ENCODE measurements at places on chromosomes 6 and 20.

DNA sequence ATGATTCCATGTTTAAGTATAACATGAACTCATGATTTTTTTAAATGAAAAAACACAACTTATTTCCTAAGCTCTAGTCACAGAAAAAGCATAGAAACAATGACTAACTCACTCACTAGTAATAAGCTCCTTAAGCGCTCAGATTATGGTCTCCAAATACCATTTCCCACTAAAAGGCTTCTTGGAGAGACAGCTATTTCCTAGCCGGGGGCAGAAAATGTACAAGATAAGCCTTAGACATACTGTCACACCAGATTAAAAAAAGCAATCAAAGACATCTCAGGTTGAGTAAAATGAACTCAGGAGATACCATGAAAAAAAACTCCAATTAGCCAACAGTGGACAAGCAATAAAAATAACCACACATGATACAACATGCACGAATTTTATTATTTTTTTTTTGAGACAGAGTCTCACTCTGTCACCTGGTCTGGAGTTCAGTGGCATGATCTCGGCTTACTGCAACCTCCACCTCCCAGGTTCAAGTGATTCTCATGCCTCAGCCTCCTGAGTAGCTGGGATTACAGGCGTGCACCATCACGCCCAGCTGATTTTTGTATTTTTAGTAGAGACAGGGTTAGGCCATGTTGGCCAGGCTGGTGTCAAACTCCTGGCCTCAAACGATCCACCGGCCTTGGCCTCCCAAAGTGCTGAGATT lies 14.9 kb downstream of the SRPK1 start:
- DNase-seq, result no peak

- DNase-seq, result no peak
Measured at GRCh38 chr6:37690964-37691735, 6.5 kb downstream of the MDGA1 start.

DNA sequence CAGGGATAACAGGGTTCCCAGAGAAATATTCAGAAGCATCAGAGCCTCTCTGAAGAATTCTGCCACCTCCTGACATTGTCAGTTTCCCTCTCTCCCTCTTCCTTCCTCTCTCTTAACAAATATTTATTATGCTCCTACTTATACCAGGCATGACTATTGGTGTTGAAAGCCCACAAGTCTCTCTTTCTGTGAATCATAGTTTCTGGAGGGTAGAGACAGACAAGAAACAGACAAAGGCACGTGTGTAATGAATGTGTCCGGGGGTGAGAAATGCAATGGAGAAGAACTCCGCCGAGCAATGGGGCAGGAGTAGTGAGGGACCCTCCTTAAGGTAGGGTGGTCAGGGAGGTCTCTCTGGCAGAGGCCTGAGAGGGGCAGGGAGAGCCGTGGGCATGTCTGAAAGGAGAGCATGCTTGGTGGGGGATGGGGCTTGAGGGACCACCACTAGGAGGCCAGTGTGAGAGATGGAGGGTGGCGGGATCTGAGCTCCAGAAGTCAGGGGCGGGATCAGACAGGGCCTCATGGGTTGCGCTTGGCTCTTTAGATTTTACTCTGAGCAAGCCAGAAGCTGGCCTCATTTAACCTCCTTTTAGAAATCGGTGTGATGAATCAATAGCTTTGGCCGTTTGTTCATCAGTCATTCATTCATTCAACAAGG lies 57.3 kb downstream of the EYA2 start:
- no peak for DNase-seq

- DNase-seq, result no peak
Measured at GRCh38 chr20:10591946-10592521, 81.8 kb downstream of the JAG1 start.

DNA sequence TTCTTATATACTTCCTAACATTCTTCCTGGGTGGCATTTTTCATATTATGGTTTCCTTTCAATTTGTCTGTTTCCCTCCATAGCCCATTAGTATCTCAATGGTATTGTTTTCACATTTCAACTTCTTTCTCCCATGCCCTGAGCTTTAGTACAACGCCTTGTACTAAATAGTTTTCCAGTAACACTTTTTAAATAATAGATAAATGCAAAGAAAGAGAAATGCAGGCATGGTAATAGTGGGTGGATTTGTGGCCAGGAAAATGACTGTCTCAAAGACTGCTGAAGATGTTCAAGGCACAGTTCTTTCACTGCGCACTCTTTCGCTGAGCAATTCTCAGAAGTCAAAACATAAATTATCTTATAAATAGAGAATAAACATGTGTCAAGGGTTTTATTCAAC lies 145.1 kb downstream of the LCA5 start:
- DNase-seq, result no peak

GRCh38 chr20:62337558-62338293 lies 29.4 kb downstream of the LAMA5 start:
- DNase-seq, result no peak

- DNase-seq, result no peak
Measured at GRCh38 chr6:126773112-126773805, 345.2 kb upstream of the RSPO3 start.

DNA sequence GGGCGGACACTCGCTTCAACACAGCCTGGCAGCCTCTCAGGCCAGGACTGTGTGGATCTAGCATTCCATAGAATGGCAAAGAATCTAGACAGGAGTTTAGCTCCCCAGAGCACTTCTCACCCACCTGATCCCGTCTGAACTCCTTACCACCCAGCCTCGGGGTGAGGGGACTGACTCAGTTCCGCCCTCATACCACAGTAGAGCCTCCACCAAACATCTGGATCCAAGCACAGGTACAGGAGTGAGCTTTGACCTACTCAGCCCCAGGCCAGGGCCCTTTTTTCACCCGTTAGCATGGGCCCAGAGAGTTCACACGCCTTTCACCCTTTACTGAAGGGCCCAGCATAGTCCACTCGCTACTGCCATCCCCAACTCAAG lies 715 bp downstream of the PSMF1 start:
- DNase-seq, result no peak

Data from CD8-positive, alpha-beta T cell (primary cell).